ENCODE measurements at places on chromosomes 1 and 21. TPM values are rescaled to one million over a fixed set of nuclear protein-coding genes. Genes with fewer than 3 reads are reported as not detected.

DNA sequence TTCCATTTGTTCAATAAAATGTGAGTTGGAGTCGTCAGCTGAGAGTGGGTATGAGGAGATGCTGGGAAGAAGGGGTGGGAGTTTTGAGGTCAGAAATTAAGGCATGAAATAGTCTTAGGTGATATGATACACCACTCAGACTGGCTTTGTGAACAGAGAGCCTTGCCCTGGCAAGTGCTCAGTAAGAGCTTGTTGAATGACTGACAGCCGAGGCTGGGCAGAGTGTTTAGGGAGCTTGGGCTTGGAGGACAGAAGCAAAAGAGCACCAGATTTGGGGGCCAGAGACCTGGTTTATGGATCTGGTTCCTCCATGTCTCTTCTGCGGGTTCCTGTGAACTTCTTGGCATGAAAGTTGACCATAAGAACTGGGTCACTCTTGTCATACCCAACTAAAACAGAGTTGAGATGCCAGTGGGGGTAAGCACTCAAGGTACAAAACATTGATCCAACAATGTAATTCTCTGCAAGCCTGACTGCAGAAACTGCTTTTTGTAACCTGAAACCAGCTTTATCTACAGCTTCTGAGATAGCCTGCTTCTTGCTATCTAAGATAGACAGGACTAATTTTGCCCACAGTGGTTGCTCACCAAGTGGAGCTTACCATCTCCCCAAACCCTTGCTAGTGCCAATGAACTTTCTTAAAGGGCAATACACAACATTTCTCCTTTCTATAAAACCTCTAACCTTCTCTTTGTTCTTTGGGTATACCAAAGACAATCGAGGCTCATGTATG, 126.4 kb downstream of the TENT5C start:
- DNase-seq, result no peak

Gene IGSF9
- total RNA-seq, result 0.44 TPM

DNA sequence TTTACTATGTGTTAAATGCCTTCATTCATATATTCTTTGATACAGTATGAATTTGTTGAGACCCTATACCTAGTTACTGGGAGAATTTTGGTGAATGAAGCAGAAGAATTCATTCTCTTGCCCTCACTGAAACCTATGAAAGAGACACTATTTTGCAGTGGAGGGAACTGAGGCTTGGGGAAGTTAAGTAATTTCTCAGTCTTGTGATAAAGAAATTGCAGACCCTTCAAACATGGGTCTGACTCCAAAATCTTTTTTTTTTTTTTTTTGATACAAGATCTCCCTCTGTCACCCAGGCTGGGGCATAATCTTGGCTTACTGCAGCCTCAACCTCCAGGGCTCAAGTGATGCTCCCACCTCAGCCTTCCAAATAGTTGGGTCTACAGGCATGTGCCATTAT, 132.1 kb downstream of the DNM3 start:
- no peak for DNase-seq

- DNase-seq, result no peak
Measured at GRCh38 chr1:65505547-65506300, 85.3 kb downstream of the LEPR start.

- DNase-seq, result peak; percentile 3
Measured at GRCh38 chr21:22174746-22175145, 1176.5 kb downstream of the NCAM2 start.

Gene ITPKB
- 9.5 TPM for total RNA-seq

GRCh38 chr1:85330214-85330631, 53.8 kb upstream of the BCL10 start:
- peak; percentile 64 for DNase-seq

Gene SIM2
- 14.4 TPM for total RNA-seq

- peak; percentile 61 for DNase-seq
Measured at GRCh38 chr1:12001249-12001917, 17.9 kb upstream of the MIIP start.

- DNase-seq, result no peak
Measured at GRCh38 chr1:8382051-8382505, 64.2 kb downstream of the SLC45A1 start.

DNA sequence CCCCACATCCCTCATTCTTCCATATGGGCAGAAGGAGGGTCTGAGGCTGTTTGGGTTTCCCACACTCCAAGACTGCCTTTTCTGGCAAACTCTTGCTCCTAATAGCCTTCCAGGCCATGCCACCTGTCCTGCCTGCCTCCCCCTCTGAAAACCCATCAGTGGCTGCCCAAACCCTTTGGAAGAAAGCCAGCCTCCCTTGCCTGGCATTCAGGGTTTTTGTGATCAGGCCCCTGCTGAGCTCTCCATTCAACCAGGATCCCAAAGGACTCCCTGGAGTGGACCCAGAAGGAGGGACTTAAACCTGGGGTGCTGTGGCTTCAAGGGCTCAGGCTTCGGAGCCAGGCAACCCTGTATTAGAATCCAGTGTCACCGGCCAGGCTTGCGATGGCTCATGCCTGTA, 4.2 kb upstream of the GUCA2A start:
- DNase-seq, result no peak

DNA sequence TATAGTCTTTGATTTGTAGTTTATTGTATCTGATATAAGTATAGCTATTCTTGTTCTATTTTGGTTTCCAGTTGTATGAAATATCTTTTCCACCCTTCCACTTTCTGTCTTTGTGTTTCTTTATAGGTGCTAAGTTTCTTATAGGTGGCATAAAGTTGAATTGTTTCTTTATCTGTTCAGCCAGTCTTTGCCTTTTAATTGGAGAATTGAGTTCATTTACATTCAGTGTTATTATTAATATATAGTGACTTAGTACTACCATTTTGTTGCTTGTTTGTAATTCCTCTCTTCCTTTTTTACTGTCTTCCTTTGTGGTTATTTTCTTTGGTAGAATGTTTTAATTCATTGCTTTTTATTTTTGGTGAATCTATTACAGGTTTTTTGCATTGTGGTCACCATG, 77.7 kb downstream of the MAGI3 start:
- no peak for DNase-seq

DNA sequence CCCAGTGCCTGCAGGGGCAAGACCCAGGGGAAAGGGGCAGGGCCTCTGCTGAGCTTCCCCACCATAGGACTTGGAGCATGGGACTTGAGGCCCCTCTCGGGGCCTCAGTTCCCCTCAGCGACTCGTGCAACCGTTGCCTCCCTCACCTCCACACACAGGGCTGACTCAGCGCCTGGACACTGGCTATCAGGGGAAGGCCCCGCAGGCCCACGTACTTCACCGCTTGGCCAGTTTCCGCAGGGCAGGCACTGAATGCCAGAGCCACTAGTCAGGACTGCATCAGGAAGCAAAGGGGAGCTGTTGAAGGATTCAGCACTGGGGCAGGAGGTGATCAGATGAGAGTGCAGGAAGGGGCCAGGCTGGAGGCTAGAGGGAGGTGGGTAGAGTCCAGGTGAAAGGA, 15.5 kb upstream of the FAM131C start:
- DNase-seq, result peak; percentile 72

DNA sequence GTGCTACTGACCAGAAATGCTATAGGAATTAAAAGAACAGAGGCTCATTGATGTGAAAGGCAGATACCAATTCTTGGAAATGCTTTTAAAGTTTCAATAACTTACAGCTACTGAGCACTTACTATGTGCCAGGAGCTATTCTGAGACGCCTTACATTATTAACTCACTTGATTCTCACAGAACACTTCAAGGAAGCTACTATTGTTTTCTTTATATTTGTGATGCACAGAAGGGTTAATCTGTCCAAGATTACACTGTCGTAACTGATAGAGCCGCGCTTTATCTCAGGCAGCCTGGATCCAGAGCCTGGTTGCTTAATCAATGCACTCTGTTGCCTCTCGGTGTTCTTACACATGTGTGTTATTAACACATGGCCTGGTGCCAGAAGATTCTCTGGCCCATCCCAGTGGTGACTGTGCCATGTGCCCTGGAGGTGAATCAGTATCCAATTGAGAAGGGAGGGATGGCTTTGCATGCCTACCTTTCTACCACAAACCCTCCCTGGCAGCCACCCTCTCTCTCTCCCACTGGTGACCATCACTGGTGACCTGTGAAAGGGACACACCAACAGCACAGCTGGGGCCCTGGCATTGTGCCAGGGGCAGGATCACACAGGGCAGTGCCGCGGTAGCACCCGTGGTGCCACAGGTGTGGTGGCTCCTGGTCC, 8.8 kb downstream of the FMO1 start:
- peak; percentile 98 for DNase-seq

DNA sequence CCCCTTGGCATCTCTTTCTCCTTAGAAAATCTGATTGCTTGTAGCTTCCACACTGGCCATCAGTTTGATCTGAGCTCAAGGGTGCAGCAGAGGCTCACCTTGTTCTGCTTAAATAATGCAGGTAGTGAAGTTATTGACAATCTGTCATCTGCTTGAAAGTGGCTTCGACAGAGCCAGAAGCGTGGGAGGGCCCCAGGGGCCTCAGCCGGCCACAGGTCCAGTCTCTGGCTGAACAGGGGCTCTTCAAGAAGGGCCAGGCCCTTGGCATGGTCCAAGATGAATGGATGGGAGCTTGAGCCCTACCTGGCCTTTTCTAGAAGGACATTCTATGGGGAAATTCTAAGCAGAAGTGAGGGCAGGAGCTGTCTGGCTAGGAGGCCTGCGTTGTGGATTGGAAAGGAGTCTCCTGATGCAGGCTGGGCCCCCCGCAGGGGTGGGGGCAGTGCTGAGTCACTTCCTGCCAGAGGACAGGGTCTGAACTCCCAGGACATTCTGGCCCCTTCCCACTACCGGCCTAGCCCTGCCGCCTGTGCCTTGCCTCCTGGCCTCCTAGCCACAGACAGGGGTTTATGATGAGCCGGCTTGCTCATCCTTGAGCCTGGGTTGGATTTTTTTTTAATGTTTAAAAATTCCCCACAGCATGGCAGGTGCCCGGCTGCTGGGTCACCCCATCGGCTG, 162.3 kb upstream of the VAMP3 start:
- no peak for DNase-seq

GRCh38 chr21:36193200-36193599, 36.6 kb downstream of the DOP1B start:
- no peak for DNase-seq

GRCh38 chr1:5915587-5916571, 76.3 kb downstream of the NPHP4 start:
- peak; percentile 42 for DNase-seq

GRCh38 chr21:38350684-38351083, 93.9 kb downstream of the KCNJ15 start:
- DNase-seq, result no peak

- no peak for DNase-seq
Measured at GRCh38 chr1:172140072-172140471, 280.4 kb upstream of the C1orf105 start.

DNA sequence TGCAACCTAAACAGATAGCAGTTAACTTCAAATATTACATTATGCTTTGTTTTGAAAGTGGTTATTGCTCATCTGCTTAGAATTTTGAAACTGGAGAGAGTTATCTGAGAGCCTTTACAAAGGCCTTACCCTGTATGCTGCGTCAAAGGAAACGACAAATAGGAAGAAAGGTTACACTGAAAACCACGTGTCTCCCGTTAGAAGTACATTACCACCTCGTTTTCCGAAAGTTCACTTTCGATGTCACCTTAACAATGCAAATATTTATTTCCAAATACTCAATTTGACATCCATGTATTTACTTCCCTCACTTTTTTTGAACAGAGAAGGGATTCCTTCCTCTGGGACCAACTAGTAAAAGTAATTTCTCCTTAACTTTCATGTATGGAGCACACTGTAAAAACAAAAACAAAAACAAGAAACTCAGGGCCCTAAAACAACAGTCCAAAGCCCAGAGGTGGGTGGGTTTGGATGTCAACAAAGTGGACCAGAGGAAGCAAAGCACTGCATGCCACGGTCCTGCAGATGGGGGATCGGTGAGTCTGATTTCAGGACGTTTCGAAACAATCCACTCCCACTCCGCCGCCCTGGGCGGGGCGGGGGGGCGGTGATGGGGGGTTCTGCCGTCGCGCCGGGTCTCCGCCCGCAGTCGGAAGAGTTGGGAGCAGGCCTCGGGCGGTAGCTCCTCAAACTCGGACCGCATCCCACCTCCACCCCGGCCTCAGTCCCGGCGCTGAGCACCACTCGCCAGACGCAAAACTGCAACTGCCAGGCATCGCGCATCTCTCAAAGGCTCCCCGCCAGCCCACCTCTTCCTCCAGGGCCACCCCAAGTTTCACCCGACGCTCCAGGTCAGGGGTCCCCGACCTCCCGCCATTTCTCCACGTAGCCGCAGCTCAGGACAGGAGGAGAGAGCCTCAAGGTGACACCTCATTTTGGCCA, 841 bp downstream of the ADSS2 start:
- peak; percentile 77 for DNase-seq

DNA sequence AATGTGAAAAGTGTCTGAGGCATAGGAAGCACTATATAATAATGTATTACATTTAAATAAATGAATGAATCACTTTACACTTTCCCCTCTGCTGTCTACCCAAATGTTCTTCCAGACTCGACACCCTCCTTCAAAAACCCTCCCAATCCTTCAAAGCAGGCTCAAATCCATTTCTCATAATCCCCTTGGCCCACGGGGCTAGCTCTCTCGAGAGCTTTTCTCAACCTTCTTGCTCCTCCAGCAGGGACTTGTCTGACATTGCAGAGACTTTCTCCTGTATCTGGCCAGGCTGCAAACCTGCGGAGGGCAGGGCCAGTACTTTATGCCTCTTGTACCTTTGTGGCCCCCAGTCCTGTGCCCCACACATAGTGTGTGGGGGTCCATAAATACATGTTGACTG, 14.1 kb upstream of the CNTN2 start:
- DNase-seq, result no peak

Gene HTR6
- total RNA-seq, result not detected

Gene AKR7A2
- 26.7 TPM for total RNA-seq

DNA sequence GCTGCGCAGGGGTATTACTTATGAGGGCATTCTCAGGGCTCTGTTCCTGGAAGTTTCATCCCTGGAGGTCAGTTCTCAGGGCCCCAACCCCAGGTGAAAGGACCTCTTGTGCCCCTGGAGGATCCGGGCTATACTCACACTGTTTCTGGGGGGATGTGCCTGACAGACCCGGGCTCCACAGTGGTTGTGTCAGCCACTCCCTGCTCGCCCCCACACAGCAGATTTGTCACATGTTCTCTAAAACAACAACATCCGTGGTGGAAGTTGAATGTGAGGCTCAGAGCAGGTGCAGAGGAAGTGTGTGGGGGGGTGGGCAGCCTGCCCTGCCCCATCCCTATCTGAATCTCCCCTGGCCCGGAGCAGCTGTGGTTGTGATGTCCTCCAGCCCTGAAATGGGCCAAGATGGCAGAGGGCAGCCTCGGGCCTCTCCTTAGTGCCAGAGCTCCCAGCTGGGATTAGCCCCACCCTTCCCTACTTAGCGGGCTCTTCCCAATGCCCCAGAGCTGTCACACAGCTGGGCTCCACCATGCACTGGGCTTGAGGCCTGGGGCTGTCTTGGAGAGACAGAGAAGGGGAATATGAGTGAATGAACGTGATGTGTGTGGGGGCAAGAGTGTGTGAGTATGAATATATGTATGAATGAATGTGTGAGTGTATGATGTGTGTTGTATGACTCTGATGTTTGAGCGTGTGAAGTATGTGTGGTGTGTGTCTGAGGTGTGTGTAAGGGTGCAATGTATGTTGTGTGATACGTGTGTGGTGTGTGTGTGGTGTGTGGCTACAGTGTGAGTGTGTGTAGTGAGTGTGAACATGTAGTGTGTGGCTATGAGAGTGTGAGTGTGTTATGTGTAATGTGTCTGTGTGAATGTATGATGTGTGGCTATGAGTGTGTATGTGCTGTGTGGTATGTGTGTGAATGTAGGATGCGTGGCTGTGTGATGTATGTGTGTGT, 1.5 kb upstream of the FCMR start:
- no peak for DNase-seq
